ENCODE measurements at places on chromosomes 1 and 21. TPM values are rescaled to one million over a fixed set of nuclear protein-coding genes. Genes with fewer than 3 reads are reported as not detected.

Gene LIPI
- not detected for polyA plus RNA-seq

DNA sequence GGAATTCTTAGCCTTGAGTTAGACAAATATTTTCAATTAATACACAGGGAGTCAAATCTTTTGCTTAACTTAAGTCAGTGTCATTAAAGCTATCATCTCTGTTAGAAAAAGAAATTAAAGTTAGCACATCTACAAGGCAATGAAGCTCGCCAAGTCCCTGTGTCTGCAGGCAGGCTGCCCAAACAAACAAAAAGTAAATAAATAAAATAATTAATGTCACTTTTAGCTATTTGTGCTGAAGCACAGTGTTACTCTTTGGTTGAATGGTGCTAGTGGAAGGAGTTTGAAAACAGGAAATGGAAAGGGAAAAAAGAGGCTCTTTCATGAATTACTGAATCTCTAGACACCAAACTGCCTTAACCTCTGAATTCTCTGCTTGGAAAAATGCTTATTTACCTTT, 37.1 kb upstream of the COL11A1 start:
- H3K4me1 ChIP-seq = no peaks in the 10 kb centered on the region
- no peak for DNase-seq
- no peak overlapping the region for H3K4me3 ChIP-seq
- no peaks in the 10 kb centered on the region for H3K27me3 ChIP-seq
- H3K27ac ChIP-seq = no peak overlapping the region

Gene AIRE
- not detected for polyA plus RNA-seq

DNA sequence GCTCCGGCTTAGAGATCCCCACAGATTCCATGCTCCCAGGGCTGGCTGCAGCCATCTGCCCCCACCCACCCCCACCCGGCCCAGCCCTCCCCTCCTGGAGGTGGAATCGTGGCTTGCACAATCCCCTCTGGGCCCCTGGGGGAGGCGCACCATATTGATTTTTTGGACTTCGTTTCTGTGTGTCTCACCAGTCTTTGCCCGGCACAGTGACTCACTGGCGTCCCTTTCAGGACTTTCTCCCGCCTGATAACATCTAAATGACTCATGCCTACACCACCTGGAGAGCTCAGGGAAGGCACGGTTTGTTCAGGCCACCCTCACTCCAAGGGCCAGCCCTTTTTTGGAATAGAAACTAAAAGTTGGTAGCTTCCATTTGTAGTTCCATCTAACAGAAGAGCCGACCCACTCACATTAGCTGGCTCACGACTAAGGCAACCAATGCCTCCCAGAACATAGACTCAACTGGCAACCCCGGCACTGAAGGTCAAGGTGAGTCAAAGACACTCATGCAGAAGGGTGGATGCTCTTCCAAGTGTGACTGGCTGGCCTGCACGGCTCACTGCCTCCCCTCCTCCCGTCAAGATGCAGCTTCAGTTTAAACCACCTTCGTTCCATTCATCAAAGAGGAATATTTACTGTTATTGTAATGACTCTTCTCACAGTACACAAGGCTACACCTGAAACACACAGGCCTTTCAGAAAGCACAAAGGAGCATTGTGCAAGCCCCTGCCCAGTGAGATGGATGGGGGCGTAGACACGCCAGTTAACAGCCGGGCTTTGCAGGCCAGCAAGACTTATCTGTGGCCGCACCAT, 18.1 kb upstream of the ETS2 start:
- DNase-seq = no peak
- H3K27me3 ChIP-seq = no peaks in the 10 kb centered on the region
- H3K36me3 ChIP-seq = no peaks in the 10 kb centered on the region
- H3K4me3 ChIP-seq = no peak overlapping the region
- peaks cover 7% of the 10 kb centered on the region for H3K4me1 ChIP-seq
- H3K27ac ChIP-seq = no peak overlapping the region

GRCh38 chr1:51296383-51297357, 33.7 kb downstream of the TTC39A start:
- no peaks in the 10 kb centered on the region for H3K4me1 ChIP-seq
- no peaks in the 10 kb centered on the region for H3K27me3 ChIP-seq
- H3K4me3 ChIP-seq = no peak overlapping the region

Gene S100A16
- polyA plus RNA-seq = 521 TPM

- H3K27me3 ChIP-seq = no peaks in the 10 kb centered on the region
- H3K36me3 ChIP-seq = no peaks in the 10 kb centered on the region
- H3K27ac ChIP-seq = no peak overlapping the region
- DNase-seq = no peak
- H3K4me3 ChIP-seq = no peak overlapping the region
- peaks cover 23% of the 10 kb centered on the region for H3K4me1 ChIP-seq
These were observed 4.8 kb upstream of the COL6A1 start for GRCh38 chr21:45976701-45977311.

DNA sequence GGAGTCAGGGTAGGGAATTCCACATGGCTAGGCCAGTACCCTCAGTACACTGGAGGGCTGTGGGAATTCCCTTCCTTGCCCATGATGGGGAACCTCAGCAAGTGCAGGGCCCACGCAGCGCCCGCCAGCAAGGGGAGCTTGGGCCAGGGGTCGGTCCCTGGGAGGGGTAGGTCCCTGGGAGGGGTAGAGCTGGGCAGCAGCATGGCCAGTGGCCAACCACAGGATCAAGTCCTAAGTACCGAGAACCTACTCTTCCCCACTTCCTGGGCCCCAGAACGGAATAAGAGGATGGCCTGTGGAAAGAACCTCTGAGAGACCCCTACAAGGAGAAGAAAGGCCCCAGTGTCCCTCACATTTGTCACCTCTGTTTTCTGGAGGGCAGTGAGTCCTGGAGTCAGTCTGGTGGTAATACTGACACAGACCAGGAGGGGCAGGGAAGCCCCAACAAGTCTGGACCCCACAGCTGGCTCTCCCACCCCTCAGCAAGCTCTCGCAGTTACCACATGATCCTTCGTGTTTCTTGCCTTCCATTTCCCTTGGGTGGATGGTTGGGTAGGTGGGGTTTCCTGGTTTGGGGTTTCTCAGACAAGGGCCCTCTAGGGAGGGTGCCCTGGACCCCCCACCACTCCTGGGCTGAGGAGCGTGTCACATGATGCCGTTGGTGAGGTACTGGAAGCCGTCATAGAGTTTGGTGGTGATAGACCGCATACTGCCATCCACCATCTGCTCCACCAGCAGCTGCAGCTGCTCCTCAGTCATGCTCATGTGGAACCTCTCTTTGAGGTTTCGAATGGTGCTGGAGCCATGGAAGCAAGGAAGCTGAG, 10.3 kb downstream of the ZNF687 start:
- H3K4me1 ChIP-seq = no peaks in the 10 kb centered on the region
- H3K4me3 ChIP-seq = no peak overlapping the region
- H3K27ac ChIP-seq = no peak overlapping the region

DNA sequence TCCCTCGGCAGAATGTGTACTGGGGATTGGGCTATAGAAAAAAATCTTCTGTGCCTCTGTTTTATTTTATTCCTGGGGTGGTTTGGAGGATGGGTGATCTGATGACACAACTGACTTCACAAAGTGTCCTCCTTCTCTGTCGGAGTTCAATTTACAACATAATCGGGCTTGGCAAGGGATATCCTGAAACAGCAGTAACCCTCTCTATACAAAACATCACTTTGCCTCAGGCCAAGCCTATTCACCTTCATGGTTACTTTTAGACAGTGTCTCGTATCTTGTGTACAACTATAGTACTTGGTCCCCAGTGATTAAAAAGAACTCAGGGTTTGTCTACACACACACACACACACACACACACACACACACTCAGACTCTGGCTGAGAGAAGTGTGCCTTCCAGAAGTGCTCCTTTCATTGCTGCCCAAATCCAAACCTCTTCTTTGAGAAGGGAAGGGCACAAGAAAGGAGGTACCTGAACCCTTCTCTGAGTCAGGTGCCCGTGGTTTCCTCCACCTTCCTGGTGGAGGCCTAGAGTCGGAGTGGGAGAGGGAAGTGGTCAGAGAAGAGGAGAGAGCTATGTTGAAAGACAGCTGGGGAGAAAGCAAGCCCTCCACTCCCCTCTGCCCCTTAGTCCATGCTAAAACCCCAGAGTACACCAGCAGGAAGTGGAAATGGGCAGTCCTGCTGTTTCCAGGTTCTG, 62.4 kb upstream of the POU2F1 start:
- H3K36me3 ChIP-seq = no peaks in the 10 kb centered on the region
- H3K27me3 ChIP-seq = no peaks in the 10 kb centered on the region
- no peak overlapping the region for H3K4me3 ChIP-seq
